ENCODE measurements at places on chromosomes 16 and 17.

GRCh38 chr17:8724451-8724850 is 20.2 kb downstream of the CCDC42 start:
- no peak for DNase-seq

DNA sequence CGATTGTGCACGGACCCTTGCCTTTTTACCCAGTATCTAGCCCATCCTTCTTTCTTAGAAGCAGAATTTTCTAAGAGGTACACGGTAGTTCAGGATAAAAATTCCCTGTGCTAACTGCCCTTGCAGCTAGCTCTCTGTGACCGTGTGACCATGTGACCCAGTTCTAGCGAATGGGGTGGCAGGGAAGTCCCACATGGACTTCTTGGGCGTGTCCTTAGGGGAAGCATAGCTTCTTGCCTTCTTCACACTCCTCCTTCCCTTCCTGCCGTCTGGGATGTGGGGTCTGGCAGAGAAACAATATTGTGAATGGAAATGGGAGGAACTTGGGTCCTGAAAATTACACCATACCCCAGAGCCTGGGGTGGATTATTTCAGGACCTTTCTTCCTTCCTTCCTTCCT is 670.7 kb downstream of the MAF start:
- no peak for DNase-seq

GRCh38 chr17:8176197-8176940 is at the start of gene TMEM107:
TMEM107 (minus strand) TSS chr17:8176380; CDS start chr17:8176286, 94 bp downstream.
- DNase-seq = peak; percentile 90

DNA sequence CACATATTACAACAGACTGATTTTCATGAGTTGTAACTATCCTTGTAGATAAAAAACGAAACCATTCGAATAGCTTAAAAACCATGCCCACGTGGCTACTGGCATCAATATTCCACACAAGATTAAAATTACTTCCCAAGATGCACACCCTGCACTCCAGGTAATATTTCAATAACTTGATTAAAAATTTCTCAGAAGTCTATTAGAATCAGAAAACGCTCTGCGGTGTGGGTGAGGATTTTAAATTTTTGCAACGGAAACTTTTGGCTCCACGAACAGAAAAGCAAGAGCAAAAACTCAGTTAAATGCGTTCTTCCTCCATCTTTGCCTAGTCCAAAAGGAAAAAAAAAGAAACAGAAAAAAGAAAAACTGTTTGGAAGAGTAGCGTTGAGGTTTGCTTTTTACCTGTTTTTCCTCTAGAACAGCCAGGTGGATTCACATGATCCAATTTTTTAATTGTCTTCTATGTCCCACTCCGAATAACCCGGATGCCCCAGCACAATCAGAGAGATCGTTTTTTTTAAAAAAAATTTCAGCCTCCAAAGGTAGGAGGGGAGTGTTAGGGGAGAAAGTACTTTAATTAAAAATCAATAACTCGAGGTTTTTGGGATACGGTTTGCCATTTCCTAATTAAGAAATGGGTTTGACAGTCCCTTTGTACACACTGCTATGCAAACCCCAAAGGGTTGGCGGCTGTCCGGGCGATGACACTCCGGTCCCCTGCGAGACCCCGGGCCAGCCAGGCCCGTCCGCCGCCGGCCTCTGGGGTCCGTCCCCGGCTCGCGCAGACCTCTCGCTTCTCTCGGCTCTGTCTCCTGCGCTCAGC is 708 bp upstream of the NFAT5 start:
- no peak for DNase-seq

GRCh38 chr17:33674685-33675084 is 381.6 kb upstream of the ASIC2 start:
- DNase-seq = peak; percentile 58

GRCh38 chr16:51507286-51507685 is 356.2 kb upstream of the SALL1 start:
- DNase-seq = peak; percentile 74

DNA sequence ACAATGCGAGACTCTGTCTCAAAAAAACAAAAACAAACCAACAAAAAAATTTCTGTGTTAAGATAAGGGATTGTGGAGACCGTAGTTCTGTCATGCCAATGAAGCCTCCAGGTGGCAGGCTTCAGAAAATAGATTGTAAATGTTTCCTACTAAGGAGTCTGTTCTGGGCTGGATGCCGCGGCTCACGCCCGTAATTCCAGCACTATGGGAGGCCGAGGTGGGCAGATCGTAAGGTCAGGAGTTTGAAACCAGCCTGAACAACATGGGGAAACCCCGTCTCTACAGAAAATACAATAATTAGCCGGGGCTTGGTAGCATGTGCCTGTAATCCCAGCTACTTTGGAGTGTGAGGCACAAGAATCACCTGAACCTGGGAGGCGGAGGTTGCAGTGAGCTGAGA is 4.4 kb upstream of the SNX29 start:
- DNase-seq = no peak

DNA sequence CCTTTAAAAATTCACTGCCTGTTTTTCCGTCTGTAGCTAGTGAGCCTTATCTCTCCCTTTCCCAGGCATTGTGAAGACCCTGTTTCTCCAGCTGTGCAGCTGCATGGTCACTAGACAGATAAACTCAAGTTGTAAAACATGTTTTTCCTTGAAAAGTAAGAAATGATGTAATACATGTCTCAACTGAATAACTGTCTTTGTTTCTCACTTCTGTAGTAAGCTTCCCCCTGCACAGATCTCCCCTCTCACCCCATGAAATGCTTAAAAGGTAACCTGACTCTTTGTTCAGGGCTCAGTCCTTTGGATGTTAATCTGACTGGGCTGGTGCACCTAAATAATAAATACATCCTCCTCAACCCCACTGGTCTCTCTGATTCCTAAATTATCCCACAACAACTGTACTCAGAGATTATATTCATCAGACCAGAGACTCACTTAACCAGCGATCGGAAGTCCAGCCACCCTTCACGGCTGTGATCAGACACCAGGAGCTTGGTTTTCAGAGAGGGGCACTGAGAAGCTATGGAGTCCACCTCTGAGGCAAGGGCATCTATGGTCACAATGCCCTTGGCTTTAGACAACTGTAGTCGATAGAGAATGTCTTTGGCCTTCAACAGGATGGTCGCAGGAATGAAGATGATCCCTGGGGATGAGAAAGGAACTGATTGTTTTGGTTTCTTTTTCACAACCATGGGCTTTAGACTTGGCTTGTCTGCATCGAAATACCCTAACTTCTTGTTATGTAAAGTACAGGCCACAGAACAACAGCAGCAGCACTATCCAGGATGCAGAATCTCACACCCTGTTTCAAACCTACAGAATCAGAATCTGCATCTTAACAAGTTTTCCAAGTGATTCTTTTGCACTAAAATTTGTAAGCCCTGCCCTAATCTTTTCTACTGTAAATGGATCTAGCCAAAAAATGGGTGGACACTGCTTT is 15.4 kb downstream of the ACSM1 start:
- no peak for DNase-seq

DNA sequence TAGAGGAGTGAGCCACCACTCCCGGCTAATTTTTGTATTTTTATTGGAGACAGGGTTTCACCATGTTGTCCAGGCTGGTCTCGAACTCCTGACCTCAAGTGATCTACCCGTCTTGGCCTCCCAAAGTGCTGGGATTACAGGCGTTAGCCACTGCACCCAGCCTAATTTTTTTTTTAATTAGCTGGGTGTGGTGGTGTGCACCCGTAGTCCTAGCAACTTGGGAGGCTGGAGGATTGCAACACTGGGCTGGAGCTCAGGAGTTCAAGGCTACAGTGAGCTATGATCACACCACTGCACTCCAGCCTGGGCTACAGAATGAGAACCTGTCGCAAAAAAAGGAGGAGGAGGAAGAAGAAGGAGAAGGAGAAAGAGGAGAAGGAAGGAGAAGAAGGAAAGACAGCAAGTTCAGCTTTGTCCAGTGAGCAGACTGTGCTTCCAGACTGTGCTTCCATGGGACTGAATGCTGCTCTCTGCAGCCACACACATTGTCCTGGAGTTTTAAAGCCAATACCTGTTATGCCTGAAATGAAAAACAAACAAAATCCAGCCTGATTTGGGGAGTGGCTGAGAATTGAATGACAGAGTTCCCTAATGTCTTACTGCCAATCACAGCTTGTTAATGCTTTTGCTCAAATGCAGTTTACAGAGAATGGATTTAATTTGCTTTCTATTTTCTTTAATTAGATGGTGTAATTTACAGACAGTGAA is 2.8 kb upstream of the TNFRSF13B start:
- DNase-seq = no peak

GRCh38 chr16:22847100-22847499 is 33.1 kb downstream of the HS3ST2 start:
- DNase-seq = no peak

DNA sequence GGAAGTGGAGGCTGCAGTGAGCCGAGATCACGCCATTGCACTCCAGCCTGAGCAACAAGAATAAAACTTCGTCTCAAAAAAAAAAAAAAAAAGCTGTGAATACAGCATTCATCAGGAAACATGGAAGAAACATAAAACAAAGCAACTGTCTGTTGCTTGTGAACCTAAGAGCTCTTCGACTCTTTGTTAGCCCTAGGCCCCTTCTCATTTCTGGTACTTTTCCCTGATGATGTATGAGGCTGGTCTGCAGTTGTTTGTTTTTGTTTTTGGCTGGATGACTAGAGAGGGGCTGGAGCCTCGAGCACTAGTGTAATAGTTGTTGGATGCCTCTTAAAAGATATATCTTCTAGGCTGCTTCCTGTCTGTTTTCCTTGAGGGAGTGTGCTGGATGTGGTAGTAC is 113.5 kb downstream of the MAP2K6 start:
- DNase-seq = no peak

GRCh38 chr17:44601539-44601938 is 44.3 kb downstream of the FZD2 start:
- no peak for DNase-seq

DNA sequence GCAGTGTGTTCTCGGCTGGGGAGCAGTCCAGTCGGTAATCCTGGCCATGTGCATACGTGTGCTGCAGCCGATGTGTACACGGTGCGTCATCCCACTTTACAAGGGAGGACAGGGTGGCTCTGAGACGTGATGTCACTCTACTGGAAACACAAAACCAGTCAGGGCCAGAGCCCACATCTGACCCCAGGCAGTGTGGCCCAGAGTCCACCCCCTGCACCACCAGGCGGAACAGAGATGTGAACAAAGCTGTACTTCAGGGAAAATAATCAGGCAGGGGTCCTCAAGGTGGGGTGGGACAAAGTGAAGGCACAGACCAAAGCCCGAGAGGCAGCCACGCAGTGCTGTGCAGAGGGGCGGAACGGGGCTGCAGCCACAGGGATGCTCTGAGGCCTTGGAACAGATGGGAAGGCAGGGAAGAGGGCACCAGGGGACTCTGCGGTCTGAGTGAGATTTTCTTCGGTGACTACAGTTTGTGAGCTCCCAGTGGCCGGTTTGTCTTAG is 181.5 kb downstream of the ZNF423 start:
- DNase-seq = no peak

DNA sequence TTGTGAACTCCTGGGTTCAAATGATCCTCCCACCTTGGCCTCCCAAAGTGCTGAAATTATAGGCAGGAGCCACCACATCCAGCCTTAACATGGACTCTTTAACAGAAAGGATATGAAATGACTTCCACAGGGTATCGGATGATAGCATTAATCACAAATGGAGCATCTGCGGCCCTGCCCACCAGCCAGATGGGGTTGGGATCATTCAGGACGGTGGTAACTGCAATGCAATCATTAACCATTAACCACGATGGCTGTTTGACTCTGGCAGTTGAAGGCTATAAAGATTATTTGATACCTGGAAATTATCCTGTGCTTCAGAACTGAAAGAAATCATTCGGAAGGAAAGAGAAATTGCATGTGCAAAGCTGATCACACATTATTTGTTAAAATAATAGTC is 5.3 kb upstream of the CHST5 start:
- DNase-seq = no peak

DNA sequence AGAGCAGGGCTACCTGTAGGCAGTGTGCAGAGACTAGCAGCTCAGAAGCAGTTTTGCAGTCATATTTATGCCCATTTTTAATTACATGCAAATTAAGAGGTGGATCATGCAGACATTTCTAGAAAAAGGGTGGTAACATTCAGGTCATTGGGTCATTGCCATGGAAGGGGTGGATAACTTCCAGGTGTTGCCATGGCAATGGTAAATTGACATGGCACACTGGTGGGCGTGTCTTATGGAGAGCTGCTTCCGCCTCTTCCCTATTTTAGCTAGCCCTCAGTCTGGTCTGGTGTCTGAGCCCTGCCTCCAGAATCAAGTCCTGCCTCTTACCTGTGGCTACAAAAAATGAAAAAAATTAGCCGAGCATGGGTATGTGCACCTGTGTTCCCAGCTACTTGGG is 2.8 kb upstream of the DNAI2 start:
- no peak for DNase-seq

GRCh38 chr17:28612936-28613872 is 781 bp downstream of the RSKR start:
- peak; percentile 48 for DNase-seq

GRCh38 chr17:77322514-77323412 is 182.0 kb downstream of the SEC14L1 start:
- DNase-seq = peak; percentile 96

DNA sequence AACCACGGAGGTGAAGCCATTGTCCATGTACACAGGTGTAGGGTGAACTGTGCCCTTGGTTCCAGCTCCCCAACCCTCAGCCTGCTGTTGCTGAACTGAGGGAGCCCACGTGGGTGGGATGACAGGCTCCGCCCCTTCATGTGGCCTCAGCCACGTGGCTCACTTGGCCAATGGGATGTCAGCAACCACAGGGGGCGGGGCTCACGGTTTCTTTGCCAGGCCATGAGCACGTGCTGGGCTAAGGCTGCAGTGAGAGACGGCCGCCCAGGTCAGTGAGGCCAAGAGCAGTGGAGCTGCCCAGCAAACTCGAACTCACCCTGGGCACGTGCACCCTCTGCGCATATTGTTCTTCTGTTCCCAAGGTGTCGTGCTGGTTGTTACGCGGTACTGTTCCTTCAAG is 282.6 kb downstream of the IRF8 start:
- no peak for DNase-seq

DNA sequence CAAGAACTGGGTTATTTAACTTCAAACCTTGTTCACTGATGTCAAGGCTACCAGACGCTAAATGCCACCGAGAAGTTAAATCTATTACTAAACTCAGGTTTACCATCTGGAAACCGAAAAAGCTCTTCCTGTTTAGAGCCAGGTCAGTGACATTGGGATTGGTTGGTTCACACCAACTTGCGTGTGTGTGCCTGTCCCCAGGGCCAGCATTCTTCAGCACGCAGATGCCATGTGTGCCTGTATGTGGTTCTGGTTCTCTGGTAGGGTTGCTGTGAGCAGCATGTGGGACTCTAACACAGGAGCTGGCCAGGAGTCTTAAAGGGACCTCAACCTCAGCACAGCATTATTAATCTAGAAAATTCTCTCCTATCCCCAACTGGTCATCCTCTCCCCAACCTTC is 18.1 kb upstream of the TBX2 start:
- DNase-seq = no peak

DNA sequence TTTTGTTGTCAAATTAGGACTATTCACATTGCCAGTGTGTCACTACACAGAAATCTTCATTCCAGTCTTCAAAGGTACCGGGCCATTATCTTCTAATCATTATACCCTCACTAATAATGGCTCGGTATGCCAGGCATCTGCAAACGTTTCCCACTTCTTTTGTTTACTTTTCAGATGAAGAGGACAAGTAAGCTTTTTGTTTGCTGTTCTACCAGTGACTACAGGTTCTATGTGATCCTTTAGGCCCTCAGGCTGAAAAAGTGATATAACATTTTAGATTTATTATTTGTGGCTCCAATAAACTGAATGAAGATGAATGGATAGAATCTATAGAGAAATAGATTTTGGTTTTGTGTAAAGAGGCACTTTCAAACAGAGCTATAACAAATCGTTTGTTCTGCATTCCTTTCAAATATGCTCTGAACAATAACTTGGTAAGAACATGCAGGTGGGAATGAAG is 403 bp upstream of the KRTAP3-1 start:
- DNase-seq = no peak

- DNase-seq = no peak
These were observed 180.1 kb downstream of the PARN start for GRCh38 chr16:14449790-14450480.

Data from thyroid gland (tissue), 4 donors.